ENCODE measurements at places on chromosomes 6 and 20.

GRCh38 chr6:152380993-152381898, 255.9 kb downstream of the SYNE1 start:
- no peak for DNase-seq

DNA sequence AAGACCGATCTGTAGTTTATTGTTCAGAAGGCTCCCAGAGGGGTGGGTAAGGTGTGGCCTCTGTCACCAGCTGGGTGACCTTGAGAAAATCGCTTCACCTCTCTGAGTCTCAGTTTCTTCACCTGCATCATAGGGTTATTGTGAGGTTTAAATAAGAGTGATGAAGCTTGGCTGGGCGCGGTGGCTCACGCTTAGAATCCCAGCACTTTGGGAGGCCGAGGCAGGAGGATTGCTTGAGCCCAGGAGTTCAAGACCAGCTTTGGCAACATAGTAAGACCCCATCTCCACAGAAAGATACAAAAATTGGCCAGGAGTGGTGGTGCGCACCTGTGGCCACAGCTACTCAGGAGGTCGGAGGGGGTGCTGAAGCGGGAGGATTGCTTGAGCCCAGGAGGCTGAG, 36.0 kb downstream of the VSTM2L start:
- no peak for DNase-seq

GRCh38 chr6:69802995-69803394, 6.2 kb upstream of the LMBRD1 start:
- no peak for DNase-seq

DNA sequence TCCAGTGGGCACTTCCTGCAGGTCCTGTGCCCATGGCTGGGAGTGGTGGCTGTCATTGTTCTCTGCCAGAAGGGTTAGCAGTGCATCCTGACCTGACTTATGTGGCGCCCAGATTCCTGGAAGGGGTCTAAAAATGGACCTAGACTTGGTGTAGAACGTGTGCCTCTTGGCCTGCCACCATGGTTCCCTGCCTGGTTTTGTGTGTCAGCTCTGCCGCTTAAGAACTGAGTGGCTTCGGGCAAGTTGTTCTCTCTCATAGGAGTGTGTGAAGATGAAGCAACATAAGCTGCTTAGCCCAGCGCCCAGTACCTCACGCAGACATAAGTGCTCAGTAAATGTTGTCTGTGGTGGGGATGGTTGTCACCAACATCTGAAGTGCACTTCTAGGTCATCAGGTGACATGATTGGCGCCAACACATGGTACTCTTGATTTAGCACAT, 52.1 kb downstream of the PTPN1 start:
- DNase-seq, result no peak

DNA sequence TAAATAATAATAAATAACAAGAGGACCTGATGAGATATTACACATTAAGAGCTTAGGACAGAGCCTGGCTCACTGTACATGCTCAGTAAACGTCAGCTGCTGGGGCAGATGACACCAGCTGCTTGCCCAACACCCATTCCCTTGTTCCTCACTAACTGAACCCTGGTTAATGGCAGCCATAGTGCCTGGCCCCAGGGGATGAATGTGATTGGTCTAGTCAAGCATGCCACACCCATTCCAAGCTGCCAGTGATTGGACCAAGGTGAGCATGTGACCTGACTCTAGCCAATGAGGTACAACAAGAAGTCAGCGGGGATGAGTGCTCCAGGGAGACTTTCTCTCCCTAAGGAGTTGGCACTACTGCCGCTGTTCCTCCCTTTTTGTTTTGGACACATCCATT, 85.1 kb upstream of the PTPN1 start:
- DNase-seq, result no peak

GRCh38 chr6:113277111-113277510, 580.0 kb upstream of the MARCKS start:
- DNase-seq, result no peak

GRCh38 chr6:12654514-12654913, 62.1 kb upstream of the PHACTR1 start:
- no peak for DNase-seq

DNA sequence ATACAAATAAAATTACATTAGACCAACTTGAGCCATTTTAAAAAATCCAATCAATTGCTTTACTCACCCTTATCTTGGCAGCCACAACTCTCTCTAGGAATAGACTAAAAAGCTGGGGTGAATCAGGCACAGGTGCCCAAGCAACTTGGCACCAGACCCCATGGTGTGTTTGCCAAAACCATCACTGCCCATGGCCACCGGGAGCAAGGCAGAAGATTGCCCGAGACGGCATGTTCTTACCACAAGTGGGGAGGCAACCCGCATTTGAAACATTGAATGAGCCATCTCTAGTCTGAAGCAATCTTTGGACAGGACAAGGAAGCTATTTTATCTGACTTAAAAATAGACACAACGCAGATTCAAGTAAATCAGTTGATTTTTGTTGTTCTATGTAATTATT, 69.0 kb downstream of the SMLR1 start:
- no peak for DNase-seq

GRCh38 chr20:51372176-51372803, 170.2 kb downstream of the NFATC2 start:
- DNase-seq, result peak; percentile 41

- no peak for DNase-seq
Observed at GRCh38 chr20:43846516-43846905, 68.1 kb upstream of the TOX2 start.

GRCh38 chr6:2433711-2434110, 188.3 kb upstream of the GMDS start:
- no peak for DNase-seq

DNA sequence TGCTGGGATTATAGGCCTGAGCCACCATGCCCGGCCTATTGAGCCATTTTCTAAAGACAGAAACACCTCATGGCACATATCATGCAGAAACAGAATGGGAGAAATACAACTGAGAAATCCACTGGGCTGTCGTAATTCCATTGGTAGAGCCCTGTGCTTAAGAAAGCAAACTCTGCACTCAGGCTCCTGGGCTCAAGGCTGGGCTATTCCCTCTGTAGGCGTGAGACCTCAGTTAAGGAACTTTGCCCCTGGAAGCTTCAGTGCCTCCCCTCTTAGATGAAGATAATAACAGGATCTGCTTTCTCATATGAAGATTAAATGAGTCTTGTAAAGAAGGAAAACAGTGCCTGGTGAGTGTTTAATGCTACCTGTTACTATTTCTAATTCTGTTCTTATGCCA, 120.3 kb downstream of the PXDC1 start:
- no peak for DNase-seq

DNA sequence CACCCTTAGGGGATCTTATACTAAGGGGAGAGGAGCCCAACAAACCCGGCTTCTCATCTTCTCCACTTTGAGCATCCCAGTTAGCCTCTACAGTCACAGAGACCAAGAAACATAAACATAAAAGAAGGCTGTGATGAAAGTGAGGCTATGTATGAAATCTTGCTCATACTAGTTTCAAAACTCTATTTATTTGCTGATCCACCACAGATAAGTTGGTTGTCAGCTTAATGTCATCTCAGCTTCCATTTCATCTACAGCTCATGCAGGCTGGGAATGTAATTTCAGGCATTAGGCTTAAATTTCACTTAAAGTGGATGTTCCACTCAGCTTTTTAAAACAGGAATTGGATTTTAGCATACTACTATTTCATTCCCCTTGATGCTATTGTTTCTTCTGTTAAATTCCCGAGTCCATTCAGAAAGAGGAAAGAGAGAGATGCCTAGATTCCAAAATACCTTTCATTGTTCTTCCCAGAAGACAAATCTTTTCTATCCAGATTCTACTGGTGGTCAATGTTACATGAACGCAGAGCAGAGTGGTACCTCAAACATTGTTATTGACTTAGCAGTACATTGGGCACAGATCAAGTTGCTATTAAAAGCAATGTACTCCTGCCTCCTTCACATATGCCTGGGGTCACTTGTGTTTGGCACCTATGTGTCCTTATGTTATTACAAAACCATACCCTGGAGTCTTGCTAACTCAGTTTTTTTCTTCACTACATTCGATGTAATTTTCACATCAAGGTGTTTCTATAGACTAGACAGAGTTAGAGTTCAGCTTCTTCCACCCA, 149.0 kb downstream of the HACE1 start:
- DNase-seq, result no peak

GRCh38 chr6:29142309-29142708, 28.4 kb upstream of the OR2J2 start:
- no peak for DNase-seq

- no peak for DNase-seq
Observed at GRCh38 chr6:20873425-20874190, 339.4 kb downstream of the CDKAL1 start.

DNA sequence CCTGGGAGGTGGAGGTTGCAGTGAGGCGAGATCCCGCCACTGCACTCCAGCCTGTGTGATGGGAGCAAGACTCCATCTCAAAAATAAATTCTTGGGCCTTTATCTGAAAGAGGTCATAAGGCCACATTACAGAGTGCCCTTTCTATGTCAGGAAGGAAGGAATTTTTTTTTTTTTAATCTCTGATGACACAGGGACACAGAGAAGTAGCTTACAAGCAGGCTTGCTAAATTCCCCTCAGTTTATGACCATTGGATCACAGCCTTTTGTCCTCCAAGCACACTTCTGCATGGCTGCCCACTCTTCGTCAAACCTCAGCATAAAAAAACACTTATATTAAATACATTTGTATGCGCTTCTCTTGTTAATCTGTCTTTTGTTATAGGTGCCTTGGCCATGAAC, 7.5 kb upstream of the IFNGR1 start:
- no peak for DNase-seq

- DNase-seq, result no peak
Observed at GRCh38 chr6:166228839-166229528, 61.3 kb upstream of the TBXT start.

- no peak for DNase-seq
Observed at GRCh38 chr6:110422444-110422822, 7.1 kb upstream of the DDO start.

GRCh38 chr6:39910744-39911143, 23.5 kb downstream of the MOCS1 start:
- no peak for DNase-seq

DNA sequence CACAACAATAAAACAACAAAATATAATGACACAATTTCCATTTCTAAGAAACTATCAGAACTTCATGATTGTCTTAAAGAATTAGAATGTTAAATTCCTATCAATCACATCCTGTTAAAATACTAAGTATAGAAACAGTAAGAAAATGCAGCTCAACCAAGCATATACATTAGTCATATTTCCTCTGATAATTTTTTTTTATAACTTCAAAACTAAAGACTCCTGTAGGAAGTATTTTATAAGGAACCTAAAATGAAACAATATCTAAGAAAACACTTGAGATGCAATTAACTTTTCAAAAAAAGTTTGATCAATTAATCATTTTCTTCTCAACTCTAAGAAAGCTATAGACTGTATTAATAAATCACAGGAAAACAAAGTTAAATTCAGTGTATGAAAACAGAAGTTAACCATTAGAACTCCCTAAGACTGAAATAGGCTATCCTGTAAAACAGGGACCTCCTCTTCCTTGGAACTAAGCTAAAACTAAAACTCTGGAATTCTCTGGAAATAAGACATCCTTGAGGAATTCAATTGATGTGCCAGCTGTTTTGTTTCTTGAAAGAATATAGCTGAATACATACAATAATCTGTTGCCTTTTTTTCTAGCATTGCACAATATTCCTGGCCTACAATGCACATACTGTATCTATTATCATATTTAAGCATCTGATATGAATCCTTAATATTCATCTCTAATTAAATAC, 19.8 kb downstream of the FKBP5 start:
- DNase-seq, result no peak

DNA sequence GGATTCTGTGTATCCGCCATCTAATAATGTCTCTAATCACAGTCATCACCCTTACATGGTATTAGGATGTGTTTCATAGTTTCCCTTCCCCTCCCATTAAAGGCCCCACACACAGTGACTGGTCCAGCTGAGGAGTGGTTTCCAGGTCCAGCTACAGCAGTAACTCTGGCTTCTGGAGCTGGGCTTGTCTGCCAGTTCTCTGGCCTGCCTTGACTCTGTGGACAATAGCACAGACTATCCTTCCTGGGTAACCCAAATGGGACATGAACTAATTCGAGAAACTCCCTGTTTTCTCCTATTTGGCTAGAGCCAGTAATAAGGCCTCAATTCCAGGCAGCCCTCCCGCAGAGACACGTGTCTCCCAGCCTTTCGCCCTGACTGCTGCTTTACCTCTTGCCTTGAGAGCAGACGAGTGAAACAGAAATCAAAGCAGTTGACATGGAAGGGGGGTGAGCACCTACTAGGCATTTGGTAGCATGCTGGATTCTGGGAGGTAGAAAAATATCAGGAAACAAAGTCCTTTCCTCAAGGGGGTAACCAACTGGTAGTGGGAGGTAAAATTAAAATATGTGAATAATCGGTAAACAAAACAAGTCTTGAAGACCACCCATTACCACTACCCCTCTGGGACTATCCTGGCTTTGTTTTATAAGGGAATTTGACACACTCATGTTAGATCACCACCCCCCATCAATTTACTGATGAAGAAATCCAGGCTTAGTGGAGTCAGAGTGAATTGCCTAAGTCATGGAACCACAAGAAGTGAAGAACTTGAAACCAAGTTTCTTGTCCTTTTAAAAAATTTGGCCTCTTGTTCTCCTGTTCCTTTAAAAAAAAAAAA, 1.2 kb downstream of the TRAF3IP2 start:
- no peak for DNase-seq

GRCh38 chr6:36230371-36230770, 33.8 kb downstream of the BRPF3 start:
- DNase-seq, result no peak

DNA sequence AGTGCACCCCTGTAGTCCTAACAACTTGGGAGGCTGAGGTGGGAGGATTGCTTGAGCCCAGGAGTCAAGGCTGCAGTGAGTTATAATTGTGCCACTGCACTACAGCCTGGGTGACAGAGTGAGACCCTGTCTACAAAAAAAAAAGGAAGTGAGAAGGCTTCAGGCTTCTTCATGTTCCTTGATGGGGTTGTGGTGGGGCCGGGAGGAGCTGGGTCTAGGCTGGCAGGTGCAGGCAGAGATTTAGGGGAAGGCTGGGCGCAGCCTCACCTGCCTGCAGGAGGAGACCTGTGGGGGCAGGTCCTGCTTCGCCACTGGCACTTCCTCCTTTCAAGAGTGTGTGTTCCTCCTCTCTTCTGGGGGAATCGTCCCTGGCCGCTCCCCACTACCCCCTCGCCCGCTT, 63.9 kb downstream of the CHMP4B start:
- no peak for DNase-seq

GRCh38 chr6:150328744-150329405, 39.9 kb upstream of the IYD start:
- no peak for DNase-seq

DNA sequence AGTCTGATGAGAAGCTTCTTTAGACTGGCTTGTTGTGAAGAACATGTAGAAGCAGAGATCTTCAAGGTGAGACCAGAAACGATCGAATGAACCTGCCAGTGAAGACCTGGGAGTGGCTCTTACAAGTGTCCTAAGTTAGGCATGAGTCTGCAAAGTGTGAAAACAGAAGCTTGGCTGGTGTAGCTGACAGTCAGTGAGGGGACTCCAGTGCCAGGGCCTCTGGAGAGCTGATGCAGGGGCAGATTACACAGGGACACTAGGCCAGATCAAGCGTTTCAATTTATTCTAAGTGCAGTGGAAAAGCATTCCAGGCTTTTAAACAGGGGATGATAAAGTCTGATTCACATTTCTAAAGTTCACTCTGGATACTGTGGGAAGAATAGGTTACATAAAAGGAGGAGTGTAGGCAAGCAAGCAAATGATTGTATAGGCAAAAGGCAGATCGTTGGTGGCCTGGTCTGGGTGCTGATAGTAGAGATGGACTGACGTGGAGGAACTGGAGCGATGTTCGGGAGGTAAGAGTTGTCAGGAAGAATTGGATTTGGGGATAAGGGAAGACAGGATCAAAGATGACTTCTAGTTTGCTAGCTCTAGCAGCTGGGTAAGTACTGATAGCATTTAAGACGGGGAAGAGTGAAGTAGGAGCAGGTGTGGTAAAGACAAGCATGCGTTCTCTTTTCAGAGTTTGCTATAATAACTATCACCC, 133.5 kb downstream of the MAN1A1 start:
- DNase-seq, result no peak

All from T-helper 17 cell (primary cell).